Cerebellar nuclear complex (tissue), 1 donor: ENCODE measurements at places on chromosomes 2 and 18.

DNA sequence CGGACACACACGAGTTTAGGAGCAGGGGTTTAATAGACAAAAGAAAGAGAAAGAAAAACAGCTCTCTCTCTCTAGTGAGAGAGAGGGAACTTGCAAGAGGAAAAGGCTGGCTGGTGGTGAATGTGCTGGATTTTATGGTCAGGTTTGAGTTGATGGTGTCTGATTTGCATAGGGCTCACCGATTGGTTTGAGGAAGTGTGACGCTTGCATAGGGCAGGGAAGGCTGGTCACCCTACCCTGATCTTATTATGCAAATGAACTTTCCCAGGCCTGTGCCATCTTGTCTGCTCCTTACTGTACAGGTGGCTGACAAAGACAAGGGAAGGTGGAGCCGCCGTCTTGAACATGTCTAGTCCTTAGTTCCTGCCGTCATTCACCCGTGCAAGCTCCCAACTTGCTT, 408.9 kb downstream of the RIT2 start:
- no peak for DNase-seq

- no peak for DNase-seq
Measured at GRCh38 chr2:118902266-118903028, 39.5 kb upstream of the MARCO start.

DNA sequence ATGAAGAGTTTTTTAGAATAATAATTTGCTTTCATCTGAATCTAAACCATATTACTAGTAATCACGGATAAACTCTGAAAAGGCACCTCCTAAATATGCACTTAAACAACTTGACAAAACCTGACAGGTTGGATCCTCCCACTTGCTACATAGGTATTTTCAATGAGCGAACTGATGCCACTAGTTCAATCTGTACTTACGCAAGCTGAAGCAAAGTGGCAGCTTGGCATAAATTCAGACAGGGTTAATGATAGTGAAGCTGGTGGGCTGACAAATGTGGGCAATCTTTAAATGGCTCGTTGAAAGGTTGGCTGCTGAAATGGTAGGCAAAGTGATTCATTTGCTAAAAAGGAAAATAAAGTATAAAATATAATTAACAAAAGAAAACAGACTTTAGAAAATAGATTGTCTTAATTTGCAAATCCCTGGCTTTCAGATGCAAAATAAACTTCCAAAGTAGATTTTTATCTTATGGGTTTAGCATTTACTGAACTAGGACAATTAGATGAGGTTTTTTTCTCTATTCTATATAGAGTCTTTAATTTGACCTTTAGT, 1713.5 kb upstream of the SLC39A10 start:
- DNase-seq: no peak

DNA sequence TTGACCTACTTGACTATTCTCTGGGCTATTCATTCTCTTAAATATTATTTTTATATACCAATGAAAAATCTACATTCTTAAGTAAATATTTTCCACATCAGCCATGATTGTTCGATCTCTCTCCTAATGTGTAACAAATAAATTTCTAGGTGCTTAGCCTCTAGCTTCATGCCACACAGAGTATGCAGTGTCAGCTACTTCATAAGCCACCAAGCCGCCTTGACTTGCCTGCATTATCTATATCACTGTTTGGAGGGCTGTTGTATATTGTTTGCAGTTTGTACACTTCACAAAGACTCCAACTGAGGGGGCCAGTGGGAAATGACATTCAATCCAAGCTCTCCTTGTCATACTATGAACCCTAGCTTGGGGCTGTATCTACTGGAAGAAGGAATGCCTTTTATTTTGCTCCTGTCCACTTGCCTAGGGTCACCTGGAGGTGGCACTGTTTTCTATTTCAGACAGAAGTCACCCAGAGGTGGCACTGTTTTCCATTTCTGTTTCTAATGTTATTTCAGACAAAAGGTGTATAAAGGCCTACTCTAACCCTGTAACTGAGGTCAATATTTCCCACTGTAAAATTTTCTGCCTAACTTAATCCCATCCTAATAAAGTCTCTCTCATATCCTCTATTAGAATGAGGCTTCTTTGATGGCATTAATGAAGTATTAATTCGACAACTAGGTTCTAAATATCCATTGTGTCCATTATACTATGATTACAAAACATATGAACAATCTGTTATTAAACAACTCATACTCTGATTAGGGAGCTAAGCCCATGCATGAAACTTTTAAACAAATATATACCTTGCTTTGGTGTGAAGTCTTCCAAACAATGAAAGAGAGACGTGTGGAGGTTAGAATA, 36.4 kb downstream of the COL5A2 start:
- DNase-seq: no peak

- no peak for DNase-seq
Measured at GRCh38 chr2:110650346-110650745, 27.5 kb downstream of the BUB1 start.

- no peak for DNase-seq
Measured at GRCh38 chr2:162646794-162647193, 191.8 kb downstream of the KCNH7 start.

GRCh38 chr2:28469304-28469703, 26.6 kb upstream of the PLB1 start:
- DNase-seq: no peak

GRCh38 chr2:110713513-110714362, 18.6 kb upstream of the ACOXL start:
- no peak for DNase-seq

DNA sequence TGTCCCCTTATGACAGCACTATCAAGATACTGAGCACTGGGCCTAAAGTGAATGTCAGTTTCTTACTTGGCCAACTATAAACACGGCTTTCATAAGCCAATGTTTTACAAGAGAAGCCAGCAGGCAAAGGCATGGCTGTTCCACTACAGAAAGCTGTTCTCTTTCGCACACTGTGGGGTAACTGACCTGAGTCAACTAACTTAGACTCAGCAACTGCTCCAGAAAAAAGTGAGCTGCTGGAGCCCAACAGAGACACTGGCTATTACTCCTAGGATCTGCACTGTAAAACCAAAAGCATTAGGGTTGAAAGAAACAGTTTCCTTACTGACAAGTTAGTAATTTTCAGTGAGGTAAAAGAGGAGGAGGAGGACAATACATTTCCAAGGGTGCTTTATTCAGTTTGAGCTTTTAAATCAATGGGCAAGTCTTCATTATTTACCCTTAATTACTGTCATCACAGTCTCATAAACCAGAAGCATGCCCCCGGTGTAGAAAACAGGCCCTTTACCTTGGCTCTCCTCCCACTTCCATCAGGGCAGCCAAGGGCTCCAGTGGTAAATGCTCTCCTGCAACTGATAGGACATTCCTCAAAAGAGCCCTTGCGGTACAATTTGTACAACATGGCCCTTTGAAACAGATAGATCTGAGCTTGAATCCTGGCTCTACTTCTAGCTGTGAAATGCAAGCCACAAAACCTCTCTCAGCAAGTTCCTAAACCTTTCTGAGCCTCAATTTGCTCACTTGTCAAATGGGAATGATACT, 275.7 kb downstream of the PDE11A start:
- DNase-seq: no peak

- DNase-seq: no peak
Measured at GRCh38 chr2:204896146-204896545, 350.9 kb downstream of the PARD3B start.

DNA sequence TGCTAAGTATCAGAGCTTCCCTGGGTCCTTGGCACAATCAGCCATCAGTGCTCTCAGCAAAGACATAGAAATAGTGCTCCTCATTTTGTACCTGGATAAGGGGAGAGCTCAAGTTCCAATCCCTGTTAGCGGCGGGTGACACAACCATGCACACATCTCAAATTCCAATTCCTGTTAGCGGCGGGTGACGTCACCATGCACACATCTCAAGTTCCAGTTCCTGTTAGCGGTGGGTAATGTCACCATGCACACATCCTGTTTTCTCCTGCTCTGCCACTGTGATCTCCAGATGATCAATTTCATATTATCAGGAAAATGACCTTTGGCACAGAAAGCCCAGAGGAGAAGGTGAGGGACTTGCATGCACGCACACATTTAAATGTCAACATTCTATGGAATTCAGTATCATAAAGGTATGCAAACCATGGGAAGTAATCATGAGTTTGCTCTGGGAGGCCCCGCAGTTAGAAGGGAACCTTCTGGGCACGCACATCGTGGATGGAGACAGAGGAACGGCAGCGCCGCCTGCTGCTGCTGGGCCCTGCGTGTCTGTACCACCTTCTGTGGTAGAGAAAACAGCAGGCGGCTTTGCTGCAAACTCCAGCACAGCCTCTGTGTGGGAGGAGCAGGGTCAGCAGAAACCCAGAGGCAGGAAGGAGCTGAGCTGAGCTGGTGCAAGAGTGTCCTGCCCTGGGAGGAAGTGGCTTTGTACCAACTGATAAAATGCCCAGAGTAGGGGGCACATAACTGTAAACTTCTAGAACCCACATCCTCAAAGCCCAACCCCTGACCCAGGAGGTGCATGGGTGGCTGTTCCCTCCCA, 77.8 kb downstream of the MBP start:
- no peak for DNase-seq

GRCh38 chr2:145049475-145049874, 529.6 kb upstream of the ZEB2 start:
- DNase-seq: no peak

- no peak for DNase-seq
Measured at GRCh38 chr2:42510191-42510590, 16.4 kb upstream of the KCNG3 start.

DNA sequence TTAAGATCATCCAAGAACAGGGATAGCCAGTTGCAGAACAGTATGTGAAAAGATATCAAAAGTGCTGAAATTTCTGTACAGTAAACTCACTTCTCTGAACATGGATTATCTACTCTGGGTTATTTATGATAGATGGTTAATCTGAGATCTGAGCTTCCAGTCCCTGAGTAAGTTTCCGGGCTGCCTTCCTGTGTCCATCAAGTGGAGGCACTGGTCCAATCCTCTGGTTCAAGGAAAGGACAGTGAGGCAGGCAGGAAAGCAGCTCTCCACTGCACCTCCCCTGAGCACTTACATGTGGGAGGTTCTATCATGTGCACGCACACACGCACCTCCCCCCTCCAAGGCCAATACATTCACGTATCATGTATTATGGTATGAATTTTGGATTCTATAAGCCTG, 32.5 kb downstream of the GPR45 start:
- DNase-seq: no peak

DNA sequence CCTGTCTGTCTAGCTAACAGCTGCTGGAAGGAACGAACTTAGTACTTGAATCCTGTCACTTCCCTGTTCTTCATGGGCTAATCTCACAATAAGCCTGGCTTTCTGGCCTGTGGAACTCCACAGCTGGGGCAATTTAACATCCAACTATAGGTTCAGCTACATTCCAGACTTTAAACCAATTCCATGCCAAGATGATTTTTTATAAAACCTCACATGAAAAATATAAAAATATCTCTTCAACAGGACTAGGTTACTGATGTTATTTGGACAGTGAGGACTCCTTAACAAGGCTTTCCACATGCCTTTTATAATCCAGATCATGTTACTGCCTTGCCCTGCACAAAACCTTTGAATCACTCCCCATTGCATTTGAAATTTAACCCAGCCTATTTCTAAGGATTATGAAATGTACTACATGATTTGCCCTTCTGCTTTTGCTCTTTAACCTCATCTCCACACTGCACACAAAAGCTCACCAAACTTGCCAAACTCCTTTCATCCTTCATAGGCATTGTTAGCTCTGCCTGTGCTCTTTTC, 863.2 kb upstream of the CHAC2 start:
- DNase-seq: no peak

DNA sequence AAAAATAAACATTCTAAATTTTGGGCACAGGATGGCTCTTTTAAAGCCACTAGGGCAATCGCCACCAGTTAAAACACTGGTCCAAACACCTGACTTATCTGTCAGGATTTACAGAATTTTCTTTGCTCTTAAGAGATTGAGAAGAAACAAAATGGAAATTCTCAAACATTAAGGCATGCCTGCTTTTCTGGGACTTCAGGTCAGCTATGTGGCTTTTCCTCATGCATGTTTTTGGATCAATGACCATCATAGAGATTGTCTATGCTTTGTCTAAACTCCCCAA, 112.7 kb downstream of the SMAD2 start:
- DNase-seq: no peak

- no peak for DNase-seq
Measured at GRCh38 chr2:100886085-100886484, 66.1 kb downstream of the NPAS2 start.

GRCh38 chr2:164657129-164657528, 35.8 kb upstream of the GRB14 start:
- DNase-seq: no peak

GRCh38 chr2:174399171-174399570, 3.6 kb downstream of the SCRN3 start:
- DNase-seq: no peak

DNA sequence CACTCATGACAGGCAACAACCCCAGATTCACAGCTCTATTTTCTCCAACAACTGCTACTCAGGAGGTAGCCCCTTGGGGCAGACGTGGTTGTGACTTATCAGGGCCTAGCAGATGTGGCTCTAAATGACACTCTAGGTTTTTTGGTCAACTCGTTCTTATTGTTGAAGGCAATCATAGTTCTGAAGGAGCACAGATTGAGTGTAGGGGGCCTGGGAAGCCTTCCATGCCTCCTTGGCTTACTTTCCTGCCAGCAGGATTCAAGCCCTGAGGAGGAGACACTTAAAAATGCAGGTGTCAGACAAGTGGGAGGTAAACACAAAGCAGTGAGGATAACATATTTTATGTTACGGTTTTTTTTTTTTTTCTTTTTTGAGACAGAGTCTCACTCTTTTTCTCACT, 23.5 kb upstream of the SUCLG1 start:
- no peak for DNase-seq

DNA sequence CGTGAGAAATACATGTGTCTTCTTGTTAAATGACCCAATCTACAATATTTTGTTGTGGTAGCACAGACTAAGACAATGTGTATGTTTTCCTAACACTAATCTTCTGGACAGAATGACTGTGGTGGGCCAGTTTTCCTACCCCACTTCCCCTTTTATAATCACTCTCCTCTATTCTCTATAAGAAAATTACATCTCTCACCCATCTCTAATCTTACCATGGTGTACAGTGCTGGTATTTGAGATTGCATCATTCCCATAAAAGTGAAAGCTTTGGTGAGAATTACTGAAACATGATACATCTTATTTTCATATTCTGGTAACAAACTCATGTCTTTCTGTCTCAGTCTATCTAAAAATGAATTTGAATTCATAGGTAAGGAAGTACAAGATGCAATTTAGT, 40.5 kb downstream of the CAVIN2 start:
- DNase-seq: no peak

DNA sequence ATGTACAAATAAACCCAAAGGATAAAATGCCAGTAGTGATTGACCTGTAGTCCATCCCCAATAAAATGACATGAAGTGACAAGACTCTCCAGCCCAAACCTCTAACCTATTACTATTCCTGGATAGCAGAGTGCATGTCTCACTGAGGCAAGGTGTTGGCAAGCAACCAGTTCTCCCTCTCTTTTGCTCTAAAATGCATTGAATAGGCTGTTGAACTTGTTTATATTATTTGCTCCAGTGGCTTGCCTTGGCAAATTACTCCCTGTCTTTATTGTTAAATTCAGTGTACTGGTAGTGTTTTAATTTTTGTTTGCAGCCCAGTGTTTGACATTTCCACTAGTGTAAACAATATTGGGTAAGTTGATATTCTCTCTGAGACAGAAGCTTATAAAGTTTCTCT, 70.5 kb downstream of the CSRNP3 start:
- no peak for DNase-seq
